Activated T-helper 2 cell treated with anti-CD3 and anti-CD28 coated beads, Interferon-gamma antibody, Interleukin-2, Interleukin-4, amounts not matched to agents 10 μg/mL and 5 μg/mL and 100 μg/mL, durations not matched to agents 14 hours and 24 hours and 36 hours (primary cell): ENCODE measurements at places on chromosomes 16 and 17. TPM values are rescaled to one million over a fixed set of nuclear protein-coding genes. Genes with fewer than 3 reads are reported as not detected.

- no peak for DNase-seq
Measured at GRCh38 chr16:57252148-57252721, 7.2 kb downstream of the ARL2BP start.

DNA sequence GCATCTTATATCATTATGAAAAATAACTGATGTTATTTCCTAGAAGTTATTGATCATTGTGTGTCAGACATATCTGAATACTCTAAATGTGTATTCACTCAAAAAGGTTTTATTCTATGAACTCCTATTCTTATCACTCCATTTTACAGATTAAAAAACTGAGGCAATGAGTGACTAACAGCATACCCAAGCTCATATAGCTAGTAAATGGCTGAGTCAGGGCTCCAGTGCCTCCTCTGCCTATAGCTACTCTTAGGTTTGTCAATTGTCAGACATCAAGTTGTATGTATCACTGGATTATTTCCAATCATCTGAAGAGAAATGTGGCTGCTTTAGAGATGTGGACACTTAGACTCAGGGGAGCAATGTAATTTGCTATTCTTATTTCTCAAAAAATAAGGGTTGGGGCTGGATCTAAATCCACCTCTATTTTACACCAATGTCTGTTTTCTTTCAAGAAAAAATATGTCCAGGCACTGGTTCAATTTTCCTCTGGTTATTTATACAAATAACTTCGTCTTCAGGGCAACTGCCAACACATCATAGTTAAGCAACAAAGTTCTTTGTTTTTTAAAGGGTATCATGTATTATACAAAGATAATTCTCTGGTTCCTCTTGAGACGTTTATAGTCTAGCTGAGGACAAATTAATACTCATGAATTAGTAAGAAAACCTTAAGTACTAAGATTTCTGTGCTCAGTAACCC lies 328.9 kb upstream of the MAF start:
- DNase-seq = no peak

- no peak for DNase-seq
Measured at GRCh38 chr17:73643001-73643851, 1.0 kb downstream of the SDK2 start.

DNA sequence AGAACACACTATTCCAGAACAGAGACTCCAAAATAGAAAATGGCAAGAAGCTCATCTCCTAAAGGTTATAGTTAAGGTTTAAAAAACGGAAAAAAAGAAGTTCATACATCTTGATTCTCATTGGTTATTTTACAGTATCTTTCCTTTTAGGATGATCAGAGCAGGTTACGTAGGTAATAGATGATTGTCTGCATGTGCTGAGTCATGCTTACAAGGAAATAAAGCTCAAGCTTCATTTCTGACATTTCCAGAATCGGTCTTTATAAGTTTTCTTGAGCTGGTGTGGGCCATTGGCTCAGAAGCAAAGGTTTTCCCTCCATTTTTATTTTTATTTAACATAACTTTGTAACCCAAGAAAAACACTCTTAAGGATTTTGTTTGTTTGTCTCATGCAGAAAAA lies 1030.3 kb upstream of the CDH8 start:
- no peak for DNase-seq

DNA sequence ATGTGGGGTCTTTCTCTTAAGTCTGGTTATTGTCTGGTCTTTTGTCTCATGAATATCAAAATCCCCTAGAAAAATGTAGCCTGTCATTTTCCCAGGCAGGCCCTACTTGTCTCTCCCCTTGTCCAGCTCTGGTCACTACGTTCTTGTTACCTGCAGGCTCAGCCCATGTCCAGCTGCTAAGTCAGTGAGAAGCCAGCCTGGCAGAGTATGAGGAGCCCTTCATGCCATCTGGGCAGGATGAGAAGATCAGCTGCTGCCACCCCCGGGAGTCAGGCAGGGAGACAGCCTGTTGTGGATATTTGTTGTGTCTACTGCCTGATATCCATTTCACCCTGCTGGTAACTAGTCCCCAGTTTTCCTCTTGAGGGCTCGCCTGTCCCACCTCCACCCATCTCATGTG lies 88.9 kb downstream of the ASIC2 start:
- DNase-seq = no peak

DNASE1L2 gene
- 1.7 and 2.2 TPM in 2 replicates for total RNA-seq

DNA sequence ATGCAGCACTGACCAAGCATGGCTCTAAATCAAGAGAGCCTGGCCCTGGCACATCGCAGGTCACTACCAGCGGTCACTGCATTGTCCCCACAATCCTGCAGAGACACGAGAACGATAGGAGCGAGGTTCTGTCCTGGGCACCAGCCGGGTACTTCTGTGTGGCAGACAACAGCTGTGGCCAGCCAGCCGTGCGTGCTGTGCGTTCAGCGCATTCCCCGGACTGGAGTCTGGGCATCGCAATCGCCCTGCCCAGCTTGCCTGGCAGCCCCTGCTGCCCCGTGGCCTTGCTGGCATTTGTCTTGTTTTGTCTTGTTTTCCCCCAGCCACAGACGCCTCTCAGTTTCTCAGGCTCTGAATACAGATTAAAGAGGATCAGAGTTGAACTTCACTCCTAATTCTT lies 33.9 kb downstream of the COTL1 start:
- no peak for DNase-seq

DNA sequence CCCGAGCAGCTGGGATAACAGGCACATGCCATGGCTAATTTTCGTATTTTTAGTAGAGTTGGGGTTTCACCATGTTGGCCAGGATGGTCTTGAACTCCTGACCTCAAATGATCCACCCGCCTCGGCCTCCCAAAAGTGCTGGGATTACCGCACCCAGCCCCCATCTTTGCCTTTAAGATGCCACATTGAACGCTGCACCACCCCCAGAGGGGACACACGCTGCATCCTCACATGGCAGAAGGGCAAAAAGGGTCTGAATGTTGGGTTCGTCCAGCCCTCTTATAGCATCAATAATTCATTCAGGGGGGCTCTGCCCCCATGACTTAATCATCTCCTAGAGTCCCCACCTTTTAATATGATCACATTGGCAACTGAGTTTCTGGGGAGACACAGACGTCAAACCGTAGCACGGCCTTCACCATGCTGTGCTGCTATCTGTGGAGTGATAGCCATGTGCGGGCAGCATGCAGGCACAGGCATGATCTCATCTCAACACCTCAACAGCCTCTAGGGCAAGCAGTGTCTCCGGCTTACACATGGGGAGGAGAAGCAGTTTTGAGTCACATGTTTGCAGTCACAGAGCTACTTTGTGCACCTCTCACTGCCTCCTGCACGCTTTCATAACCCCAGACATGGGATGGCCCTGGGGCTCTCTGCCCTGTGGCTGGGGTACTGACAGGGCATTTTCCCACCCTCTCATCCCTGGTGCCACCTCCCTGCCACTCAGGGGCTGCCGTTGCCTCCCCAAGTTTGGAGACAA lies 30.0 kb downstream of the IL21R start:
- no peak for DNase-seq

- DNase-seq = peak; percentile 73
Measured at GRCh38 chr17:49407981-49408501, 6.6 kb downstream of the PHB1 start.

SDK2 gene
- 0.07 and 0.09 TPM in 2 replicates for total RNA-seq

- DNase-seq = no peak
Measured at GRCh38 chr17:3990386-3991127, 26.3 kb upstream of the ATP2A3 start.

GRCh38 chr16:89155184-89155679 lies 16.3 kb upstream of the CDH15 start:
- DNase-seq = no peak

KCNJ12 gene
- not detected in 2 replicates for total RNA-seq

- no peak for DNase-seq
Measured at GRCh38 chr16:88628512-88628974, 9.8 kb upstream of the IL17C start.

CACNG5 gene
- total RNA-seq = not detected in 2 replicates

DNA sequence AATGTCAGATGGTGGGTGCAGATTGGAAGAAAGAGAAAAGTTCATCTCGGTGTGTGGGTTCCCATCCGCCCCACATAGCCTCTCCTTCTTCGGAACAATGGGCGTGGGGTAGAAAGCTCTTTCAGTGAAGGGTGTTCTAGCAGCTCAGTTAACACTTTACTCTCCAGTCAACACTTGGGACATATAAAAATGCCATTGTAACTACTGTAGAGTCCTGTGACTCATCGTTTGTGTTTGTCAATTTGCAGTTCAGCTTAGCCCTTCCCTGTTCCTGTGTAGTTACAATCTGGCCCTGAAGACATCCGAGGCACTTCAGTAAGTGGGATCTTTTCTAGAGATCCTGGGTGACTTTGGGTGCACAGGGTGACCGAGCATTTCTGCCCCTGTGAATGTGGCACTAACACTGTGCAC lies 11.5 kb upstream of the CLEC18C start:
- DNase-seq = no peak

LITAFD gene
- not detected in 2 replicates for total RNA-seq

GRCh38 chr17:39325528-39326240 lies 75.7 kb downstream of the FBXL20 start:
- no peak for DNase-seq

GEMIN4 gene
- 62.8 and 64.2 TPM in 2 replicates for total RNA-seq

- DNase-seq = no peak
Measured at GRCh38 chr17:75692976-75693375, 25.8 kb downstream of the SAP30BP start.

- no peak for DNase-seq
Measured at GRCh38 chr16:3004781-3005284, 7.9 kb upstream of the CLDN9 start.

DNA sequence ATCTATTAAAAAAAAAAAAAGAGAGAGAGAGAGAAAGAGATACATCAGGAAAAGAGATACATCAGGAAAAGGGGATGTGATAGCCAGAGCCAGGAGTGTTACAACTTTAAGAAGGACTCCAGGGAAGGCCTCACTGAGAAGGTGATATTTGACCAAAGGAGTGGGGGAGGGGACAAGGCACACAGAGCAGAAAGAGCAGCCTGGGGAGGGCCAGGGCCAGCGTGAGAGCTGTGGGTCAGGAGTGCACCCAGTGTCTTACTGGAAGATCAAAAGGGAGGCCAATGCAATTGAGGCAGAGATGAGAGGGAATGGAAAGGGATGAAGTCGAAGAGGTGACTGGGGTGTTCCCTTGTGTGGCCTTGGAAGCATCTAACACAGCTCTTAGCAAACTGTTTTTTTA lies 7.7 kb downstream of the ASPHD1 start:
- no peak for DNase-seq

DNA sequence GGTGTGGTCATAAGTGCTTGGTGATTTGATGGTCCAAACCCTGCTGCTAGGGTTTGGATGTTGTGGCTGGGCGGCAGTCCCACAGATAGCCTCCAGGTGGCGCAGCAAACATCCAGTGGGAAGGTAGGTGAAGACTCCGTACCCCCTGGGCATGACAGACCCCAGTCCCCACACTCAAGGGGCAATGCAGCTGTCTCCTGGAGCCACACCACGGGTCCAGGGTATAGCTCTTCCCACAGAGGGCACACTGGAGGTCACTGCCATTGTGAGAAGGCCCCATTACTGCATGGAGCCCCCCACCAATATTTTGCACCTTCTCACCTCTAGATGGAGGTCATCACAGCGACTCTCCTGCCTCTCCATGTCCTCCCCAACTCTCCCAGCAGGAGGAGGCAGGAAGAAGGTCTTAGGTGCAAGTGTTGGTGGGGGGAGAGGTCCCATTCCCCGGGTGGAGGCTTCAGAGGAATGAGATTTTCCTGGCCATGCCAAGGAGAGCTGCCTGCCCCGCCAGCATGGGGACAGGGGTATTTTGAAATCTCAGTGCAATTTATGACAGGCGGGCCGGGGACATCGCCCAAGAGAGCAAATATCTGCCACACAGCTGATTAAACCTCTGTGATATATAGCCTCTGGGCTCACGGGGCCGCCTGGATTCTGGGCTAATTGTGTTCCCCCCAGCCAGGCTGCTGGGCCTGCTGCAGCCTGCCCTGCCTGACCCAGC lies 17.1 kb upstream of the C17orf113 start:
- DNase-seq = peak; percentile 58

ARL17B gene
- total RNA-seq = 12.8 and 15.6 TPM in 2 replicates

GRCh38 chr17:31609996-31610910 lies 218.8 kb downstream of the RAB11FIP4 start:
- DNase-seq = no peak

DNA sequence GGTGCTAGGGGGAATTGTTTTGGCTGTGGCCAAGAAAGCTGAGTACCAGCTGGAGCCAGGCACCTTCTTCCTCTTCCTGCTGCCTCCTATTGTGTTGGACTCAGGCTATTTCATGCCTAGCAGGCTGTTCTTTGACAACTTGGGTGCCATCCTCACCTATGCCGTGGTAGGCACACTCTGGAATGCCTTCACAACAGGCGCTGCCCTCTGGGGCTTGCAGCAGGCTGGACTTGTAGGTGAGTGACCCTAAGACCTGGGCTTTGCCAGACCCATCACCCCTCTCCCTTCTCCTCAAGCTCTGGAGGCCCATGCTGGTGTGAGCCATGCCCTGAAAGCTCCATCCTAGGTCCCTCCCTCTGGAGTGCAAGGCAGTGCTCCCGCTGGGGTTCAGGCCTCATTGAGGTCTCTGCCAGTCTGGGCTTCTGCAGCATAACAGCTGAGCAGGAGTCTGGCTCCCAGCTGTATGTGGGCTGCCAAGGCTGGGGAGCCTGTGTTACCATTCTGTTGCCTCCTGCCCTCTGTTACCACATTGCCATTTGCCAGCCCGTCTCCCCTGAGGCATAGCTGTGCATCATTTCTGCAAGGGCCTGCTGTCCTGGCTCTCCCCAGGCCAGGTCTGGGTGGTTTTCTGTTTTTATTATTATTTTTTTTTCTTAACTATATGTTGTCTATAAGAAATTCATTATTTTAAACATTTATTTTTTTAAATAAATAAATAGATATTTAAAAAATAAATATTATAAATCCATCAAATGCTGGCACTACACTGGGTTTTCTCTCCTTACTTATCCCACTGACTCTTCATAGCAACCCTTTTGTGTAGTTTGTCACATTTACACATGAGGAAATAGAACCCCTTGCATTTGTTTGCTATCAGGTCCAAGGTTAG lies 4.1 kb downstream of the SLC9A5 start:
- DNase-seq = no peak

ZNF768 gene
- 16.9 and 17.1 TPM in 2 replicates for total RNA-seq

DNA sequence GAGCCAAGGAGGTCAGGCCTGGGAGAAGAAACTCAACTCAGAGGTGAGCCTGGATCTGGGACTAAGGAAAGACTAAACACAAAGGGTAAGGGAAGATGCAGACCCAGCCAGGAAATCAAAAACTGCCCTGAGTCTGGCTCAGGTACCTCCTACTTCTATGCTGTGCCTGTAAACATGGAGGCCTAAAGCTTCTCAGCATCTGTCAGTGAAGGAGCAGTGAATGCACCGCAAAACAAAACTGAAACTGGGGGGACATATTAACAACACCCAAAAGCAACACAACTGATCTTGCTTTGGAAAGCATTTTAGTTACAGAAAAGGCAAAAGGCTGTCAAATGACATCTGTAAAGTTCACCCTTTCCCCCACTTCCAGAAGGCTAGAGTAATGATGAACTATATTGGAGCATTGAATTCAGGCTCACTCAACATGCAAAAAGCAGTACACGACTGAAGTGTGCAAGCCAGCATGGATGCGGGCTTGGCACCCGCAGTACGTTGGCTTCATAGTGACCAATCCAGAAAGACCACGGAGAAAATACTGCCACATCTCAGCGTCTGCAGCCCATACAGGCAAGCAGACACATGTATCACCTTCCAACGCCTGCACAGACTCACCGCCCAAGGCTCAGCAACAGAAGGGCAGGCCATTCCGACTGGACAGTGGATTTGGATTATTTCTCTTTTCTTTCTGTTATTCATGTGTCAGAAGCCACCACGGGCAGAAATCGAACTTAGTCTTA lies 3.8 kb downstream of the TBC1D16 start:
- no peak for DNase-seq

- no peak for DNase-seq
Measured at GRCh38 chr16:9903-10665, 43.3 kb downstream of the POLR3K start.
